ENCODE measurements at places on chromosomes 1 and 21.
A peak's percentile ranks its signal among the peaks of the same experiment; 100 is the strongest.

- DNase-seq = no peak
Measured at GRCh38 chr21:44065428-44065827, 41.8 kb upstream of the PWP2 start.

DNA sequence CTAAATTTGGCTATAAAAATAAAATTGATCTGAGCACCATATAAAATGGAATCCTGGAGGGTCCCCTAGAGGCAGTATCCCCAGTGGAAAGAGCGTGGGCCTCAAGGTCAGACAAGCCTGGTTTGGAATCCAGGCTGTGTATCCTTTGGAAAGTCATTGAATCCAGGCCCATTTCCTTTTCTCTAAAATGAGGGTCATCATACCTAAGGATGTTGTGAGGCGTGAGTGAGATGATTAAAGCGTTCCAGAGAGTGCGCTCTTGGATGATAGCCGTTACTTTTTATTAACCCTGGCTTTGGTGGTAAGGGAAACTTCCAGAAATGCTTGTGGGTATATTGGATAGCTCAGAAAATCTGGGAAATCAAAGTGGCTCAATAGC, 683 bp upstream of the ZNF436 start:
- DNase-seq = no peak

GRCh38 chr1:158124999-158125398, 55.7 kb upstream of the CD1D start:
- DNase-seq = peak; percentile 70

DNA sequence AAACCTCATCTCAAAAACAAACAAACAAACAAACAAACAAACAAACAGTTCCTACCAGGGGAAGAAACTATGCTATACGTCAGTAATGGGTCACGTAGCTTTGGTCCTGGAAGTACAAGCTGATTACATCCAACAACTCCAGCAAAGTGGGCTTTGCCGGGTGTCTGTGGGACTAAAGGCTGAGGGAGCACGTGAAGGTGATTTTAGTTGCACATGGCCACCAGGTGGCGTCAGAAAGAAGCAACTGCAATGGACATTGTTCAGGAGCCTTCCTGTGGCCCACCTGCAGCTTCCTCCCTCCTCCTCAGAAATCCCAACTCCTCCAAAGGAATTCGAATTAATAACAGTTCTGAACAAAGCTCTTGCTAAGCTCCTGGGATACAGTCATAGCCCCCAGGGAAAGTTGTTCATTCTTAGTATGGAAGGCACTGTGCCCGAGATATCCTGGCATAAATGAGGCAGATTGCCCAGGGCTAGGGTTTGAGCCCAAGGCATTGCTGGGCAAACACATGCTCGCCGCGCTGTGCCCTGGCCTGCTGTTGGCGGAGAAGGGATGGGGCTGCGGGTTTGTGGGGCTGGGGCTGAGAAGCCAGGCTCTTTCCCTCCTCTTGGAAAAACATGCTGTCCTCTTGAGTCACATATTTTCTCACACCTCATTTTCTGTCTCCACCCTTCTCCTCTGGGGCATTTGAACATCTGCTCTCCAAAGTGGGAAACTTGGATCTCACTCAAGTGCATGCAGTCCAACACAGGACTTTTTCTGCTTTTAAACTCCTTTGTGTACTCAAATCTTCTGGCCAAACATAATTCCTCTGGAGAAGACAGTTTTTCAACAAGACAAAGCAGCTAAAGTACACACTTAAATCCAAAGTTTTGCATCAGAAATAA, 28.6 kb downstream of the AKNAD1 start:
- DNase-seq = peak; percentile 84

- no peak for DNase-seq
Measured at GRCh38 chr1:229859026-229859425, 208.0 kb upstream of the GALNT2 start.

GRCh38 chr1:8118031-8118451, 91.9 kb upstream of the ERRFI1 start:
- DNase-seq = no peak

DNA sequence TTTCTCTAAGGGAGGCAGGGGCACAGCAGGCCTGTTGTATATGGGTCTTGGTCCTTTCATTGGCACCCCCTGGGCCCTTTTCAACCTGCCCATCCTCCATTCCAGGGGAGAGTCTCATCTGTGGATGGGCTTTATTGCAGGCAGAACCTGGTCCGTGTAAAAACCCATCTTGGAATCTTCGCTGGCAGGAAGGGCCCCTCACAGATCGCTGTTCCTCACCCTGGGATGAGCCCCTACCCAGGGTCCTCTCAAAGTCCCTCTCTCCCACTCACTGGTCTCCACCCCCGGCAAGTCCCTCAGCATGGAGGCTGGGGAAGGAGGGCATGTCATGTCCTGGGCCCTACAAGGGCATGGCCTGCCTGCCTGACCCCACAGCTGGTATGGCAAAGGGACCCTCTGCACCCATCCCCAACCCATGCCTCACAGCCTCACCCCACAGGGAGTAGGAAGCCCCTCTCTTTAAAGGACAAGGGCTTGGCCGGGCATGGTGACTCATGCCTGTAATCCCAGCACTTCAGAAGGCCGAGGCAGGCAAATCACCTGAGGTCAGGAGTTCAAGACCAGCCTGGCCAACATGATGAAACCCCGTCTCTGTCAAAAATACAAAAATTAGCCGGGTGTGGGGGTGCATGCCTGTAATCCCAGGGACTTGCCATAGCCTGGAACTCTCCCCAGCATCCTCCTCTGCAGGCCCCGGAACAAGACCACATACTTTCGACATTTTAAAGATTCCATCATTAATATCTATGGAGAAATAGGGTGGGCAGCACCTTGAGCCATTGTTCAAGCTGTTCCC, 13.2 kb upstream of the CDA start:
- no peak for DNase-seq

DNA sequence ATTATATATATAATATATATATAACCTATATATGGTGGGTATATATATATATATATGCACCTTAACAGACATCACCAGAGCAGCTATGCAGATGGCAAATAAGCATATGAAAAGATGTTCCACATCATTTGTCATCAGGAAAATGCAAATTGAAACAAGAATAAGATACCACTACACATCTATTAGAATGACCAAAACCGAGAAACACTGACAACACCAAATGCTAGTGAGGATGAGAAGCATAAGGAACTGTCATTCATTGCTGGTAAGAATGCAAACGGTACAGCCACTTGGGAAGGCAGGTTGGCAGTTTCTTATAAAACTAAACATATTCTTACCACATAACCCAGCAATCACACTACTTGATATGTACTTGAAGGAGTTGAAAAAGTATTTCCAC, 219.8 kb upstream of the PRMT6 start:
- no peak for DNase-seq
